ENCODE measurements at places on chromosomes 7 and 10. TPM values are rescaled to one million over a fixed set of nuclear protein-coding genes. Genes with fewer than 3 reads are reported as not detected.

Gene AGR2
- total RNA-seq, result 18.6 TPM

Gene CADPS2
- 8.7 TPM for total RNA-seq

Gene ASZ1
- not detected for total RNA-seq

DNA sequence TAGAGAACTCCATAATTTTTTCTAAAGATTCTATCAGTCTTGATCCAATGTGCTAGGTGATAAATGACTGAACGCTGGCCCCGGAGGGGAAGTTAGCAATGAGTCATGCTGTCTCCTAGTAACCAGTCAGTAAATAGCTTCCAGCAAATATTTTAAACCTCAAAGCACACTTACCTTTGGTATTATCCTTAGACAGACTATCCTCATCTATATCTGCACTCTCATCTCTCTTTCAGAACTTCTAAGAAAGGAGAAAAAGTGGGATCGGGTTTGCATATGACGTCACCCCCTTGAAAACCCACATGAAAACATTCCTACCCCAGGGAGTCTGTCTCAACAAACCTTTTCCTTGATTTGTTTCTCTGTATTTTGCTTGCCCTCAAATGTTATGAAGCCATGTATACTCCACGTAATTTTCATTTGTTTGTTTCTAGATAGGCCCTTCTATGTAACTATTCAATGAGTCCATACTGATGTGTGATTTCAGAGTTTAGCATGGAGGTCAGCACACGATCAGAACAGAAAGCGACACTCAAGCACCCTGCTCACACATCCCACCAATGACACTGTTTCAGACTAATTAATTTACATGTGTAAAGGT lies 174.9 kb upstream of the NRP1 start:
- peak; percentile 97 for DNase-seq

- peak; percentile 18 for DNase-seq
Observed at GRCh38 chr7:28140979-28141378, 39.6 kb downstream of the JAZF1 start.

- no peak for DNase-seq
Observed at GRCh38 chr7:453597-454306, 65.9 kb downstream of the PDGFA start.

DNA sequence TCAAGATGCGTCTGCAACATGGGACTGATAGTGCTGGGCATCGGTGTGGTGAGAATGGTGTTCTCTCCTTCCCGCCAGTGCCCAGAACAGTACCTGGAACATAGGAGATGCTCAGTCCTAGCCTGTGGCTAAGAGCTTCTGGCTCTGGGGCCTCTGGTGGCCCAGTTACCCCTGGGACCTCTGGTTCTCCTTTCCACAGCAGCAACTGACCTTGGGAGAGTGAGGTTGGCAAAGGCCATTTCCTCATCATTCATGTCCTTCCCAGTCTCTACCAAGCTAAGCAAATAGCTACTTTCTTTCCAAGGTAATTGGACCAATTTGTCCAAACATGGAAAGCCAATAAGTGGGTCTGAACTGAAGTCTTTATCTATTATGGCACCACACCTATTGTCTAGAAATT lies 11.6 kb upstream of the GOLGA7B start:
- no peak for DNase-seq

GRCh38 chr7:74304550-74304949 lies 15.3 kb downstream of the CLIP2 start:
- no peak for DNase-seq

DNA sequence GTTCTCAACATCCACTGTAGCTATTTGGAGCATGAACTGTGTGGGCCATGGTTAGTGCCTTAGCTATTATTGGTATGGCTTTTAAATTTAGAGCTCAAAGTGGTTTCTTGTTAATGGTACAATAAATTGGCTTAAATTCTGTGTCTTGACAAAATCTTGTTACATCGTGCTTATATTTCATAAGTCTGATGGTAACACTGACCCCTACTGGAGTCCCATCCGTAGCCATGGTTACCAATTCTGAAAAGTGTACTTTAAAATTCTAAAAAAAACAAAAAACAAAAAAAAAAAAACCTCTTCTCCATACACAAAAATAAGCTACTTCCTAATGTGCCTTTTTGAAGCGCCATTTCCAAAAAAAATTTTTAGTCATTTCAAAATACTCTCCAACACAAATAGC lies 6.4 kb upstream of the RPP30 start:
- no peak for DNase-seq
